ENCODE measurements at places on chromosomes 13 and 19.

GRCh38 chr19:19997656-19998268 lies 41.5 kb downstream of the ZNF682 start:
- no peak for DNase-seq

DNA sequence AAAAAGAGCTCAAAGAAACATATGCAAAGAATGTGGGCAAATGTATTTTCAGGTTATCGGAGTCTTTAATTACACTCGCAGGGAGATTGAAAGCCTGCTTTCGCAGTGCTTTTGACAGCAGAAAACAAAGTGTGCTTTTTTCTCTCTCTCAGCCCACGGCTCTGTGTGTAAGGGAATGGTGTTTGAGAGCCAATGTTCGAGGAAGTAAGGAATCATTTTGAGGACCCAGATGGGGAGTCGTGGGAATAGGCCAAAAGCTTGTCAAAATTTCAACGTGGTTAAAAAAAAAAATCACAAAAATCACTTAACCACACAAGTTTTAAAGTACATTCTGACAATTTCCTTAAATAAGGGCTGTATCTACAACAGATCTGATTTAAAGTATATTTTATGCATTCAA lies 197.1 kb upstream of the IRS2 start:
- no peak for DNase-seq

DNA sequence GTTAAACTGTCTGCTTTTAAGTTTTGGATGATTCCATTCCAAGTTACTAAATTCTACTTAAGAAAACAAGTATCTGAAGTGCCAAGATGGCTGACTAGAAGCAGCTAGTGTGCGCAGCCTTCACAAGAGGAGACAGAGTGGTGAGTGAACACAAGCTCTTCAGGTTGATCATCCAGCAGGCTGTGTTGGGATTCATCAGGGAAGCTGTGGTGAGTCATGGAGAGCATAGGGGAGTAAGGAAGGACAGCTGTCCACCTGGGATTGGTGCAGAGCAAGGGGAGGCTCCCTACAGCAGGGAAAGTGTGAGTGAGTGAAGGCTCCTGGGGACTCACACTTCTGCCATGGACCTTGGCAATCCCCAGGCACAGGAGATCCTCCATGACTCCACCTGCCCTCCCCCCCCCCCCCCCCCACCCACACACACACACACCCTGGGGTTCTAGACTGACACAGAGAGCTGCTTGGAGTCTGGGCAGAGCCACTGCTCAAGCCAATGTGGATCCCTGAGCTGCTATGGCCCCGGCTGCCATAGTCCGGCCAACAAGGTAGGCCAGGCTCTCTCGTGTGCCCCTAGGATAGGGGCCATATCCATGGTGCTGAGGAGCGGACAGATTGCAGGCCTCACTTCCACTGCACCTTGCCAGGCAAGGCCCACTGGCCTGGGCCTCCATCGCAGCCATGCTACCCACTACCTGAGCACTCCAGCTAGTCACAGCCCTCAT lies 23.5 kb downstream of the SLC25A15 start:
- no peak for DNase-seq

- no peak for DNase-seq
These were observed 220.2 kb upstream of the NBEA start for GRCh38 chr13:34721631-34722595.

DNA sequence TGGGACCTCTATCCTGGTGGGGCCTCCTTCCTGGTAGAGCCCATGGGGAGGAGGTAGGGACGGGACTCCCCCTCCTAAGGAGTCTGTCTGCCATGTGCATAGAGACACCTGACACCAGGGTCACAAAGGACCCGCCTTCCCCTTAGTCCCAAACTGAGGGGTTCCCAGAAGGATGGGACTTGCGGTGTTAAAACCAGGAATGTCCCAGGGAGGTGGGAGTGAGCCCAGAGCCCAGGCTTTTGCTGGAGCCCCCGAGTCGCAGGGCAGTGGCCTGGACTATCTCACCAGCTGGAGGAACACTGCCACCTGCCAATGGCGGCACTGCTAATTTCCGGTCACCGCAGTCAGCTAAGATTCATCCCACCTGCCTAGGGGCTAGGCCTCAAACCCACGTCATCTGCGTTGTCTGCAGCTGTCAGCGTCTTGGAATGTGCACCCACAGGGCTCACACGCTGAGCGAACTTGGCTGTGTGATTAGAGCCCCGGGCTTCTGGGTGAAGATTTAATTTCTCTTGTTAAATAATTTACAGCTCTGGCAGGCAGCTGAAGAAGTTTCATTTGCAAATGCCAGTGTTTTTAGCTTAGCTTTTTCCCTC lies 31.9 kb upstream of the ATP11A start:
- DNase-seq = no peak

DNA sequence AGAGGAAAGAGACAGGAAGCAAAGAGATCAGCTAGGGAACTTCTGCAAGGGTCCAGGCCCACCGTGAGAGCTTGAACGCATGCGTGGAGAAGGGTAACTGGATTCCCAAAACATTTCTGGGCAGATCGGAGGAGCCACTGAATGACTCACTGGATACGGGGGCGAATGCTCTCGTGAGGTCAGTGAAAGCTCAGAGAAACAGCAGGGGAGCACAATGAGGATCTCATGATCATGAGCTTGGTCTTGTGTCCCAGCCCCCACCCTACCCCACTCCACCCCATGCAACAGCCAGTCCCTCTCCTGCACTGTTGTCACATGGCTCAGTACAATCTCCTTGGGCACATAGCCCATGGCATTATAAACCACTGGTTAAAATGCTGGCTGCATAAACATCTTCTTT lies 40.6 kb downstream of the DCLK1 start:
- DNase-seq = no peak

GRCh38 chr13:26605845-26606244 lies 48.4 kb downstream of the WASF3 start:
- no peak for DNase-seq

- DNase-seq = no peak
These were observed 148.2 kb downstream of the DCT start for GRCh38 chr13:94331281-94331680.

- DNase-seq = no peak
These were observed 549.0 kb downstream of the GPC6 start for GRCh38 chr13:93775507-93776108.
